ENCODE measurements at places on chromosomes 16 and 17.

DNA sequence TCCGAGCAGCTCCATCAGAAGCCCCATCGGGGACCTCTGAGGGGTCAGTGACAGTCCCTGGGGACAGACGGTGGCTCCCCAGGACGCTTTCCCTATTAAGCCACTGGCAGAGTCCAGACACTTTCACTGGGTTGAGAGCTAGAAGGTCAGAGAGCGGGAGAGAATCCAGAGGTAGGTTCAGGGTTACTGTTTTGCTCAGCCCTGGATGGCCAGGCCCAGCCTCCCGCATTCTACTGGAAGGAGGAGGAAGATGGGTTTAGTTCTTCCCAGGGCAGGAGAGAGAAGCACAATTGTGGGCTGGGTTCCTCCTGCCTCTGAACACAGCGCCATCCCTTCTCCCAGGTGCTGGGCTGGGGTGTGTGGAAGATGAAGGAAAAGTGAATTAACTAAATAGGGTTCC lies 452.8 kb downstream of the SLC39A11 start:
- no peak for DNase-seq

DNA sequence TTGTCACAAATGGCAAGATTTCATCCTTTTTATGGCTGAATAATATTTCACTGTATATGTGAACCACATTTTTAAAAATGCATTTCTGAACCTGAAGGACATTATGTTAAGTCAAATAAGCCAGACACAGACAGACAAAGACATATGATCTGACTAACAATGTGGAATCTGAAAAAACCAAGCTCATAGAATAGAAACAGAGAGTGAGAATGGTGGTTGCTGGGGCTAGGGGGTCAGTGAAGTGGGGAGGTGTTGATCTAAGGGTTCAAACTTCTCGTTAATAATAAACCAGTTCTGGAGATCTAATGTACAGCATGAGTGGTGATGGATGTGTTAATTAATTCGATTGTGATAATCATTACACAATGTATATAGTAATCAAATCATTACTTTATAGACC lies 475.1 kb downstream of the WWOX start:
- DNase-seq, result no peak

DNA sequence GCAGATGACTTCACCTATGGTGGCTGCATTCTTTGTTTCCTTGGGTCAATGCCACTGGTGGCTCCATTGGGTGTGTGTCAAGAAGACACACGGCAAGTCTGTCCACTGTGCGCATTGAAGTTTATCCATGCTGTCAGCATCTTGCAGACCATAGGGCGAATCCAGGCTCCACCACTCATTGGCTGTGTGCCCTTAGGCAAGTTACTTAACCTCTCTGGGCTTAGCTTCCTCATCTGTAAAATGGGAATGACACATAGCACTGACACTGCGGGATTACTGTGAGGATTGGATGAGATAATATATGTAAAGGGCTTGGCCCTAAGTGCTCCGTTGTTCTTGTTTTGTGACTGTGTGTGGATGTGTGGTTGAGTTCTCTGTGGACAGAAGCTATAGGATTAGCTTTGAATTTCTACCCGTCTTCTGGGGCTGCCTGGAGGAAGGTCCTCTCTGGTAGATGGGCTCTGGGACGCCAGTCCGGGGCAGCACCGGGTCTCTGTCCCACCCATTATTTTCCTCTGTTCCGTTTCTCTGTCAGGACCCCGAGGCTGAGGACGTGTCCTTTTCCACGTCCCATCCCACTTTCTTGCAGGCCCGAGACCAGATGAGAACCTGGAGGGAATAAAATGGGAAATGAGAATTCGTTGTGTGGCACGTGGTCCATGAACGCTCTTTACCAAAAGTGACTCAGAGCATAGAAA lies 178.4 kb downstream of the IRF8 start:
- DNase-seq, result peak; percentile 30

DNA sequence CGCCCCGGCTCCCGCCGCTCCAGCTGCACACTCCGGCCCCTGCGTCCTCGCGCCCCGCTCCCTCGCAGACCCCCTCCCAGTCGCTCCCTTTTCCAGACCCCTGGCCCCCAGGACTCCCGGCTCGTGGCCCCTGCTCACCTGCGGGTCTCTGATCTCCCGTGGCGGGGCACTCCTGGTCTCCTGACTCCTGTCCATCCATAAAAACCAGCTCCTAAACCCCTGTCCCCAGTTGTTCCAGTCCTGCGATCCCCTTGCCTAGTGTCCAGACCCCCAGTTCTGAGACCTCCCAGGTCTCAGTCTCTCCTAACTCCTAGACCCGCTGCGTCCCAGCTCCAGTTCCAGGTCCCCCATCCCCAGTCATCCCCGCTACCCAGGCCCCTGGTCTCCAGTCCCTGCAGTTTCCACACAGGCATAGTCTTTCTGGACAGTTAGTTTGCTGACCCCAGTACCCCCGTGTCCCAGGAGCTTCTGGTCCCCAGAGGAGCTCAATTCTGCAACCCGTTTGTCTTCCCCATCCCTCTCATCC lies 379 bp downstream of the SNX29 start:
- no peak for DNase-seq

DNA sequence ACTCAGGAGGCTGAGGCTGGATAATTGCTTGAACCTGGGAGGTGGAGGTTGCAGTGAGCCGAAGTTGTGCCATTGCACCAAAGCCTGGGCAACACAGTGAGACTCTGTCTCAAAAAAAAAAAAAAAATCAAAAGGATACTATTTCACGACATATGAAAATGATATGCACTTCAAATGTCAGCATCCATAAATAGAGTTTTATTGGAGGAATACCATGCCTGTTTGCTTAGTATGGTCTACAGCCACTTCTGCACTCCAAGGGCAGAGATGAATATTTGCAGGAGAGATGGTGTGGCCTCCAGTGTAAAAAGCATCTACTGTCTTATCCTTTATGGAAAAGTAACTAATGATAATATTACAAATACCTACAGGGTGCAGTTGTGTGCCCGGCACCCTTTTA lies 27.2 kb downstream of the ABCC6 start:
- no peak for DNase-seq

- peak; percentile 90 for DNase-seq
These were observed 2.2 kb upstream of the MPG start for GRCh38 chr16:75580-76501.

GRCh38 chr16:60414613-60415012 lies 1621.6 kb downstream of the CDH8 start:
- no peak for DNase-seq

GRCh38 chr16:81843683-81844082 lies 64.6 kb downstream of the PLCG2 start:
- no peak for DNase-seq

DNA sequence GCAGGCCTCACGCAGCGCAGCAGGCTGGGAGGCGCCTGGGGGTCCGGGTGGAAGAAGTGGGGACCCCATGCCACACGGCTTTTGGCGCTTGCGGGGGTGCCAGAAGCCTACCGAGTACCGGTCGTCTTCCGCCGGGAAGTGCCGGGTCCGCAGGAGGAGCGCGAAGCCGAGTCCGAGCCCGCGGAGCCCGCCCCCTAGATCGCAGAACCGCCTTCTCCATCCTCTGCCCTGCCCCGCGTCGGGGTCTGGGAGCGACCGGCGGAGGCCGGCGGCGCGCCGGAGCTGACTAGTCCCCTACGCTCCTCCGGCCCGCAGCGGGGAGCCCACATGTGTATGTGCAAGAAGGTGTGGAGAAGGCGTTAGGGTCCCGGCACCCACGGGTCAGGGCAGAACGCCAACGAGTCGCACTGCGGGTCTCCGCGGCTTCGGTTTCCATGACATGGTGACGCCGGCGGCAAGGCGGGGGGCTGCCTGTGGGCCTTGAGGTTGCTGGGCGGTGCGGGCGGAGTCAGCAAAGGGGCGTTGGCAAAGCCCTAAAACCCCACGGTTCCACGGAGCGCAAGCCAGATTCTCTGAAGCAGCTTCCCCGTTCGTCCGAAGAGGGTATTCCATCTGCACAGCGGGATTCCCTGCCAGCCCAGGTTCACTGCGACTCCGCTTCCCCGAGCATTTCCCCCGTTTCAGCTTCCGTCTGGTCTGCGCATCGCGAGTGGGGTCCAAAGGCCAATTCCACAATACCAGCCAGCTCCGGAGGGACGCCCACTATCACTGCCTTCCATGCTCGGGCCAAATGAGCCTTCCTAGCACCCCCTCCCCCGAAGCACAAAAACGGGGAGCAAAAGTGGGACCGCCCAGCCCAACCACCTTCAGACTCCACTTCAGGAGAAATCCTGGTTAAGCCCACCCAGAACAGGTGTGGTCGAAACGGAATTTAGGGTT lies 2.3 kb upstream of the LHX1 start:
- DNase-seq, result peak; percentile 93

All from endodermal cell (in vitro differentiated cells).